ENCODE measurements at places on chromosomes 12 and 14.

GRCh38 chr12:64670919-64671639, 60.8 kb downstream of the RASSF3 start:
- DNase-seq: no peak

- DNase-seq: no peak
Observed at GRCh38 chr12:130199581-130200390, 37.5 kb downstream of the FZD10 start.

- no peak for DNase-seq
Observed at GRCh38 chr12:12925388-12925787, 26.6 kb downstream of the GPRC5D start.

GRCh38 chr14:50600849-50601248, 40.9 kb downstream of the ATL1 start:
- DNase-seq: no peak

DNA sequence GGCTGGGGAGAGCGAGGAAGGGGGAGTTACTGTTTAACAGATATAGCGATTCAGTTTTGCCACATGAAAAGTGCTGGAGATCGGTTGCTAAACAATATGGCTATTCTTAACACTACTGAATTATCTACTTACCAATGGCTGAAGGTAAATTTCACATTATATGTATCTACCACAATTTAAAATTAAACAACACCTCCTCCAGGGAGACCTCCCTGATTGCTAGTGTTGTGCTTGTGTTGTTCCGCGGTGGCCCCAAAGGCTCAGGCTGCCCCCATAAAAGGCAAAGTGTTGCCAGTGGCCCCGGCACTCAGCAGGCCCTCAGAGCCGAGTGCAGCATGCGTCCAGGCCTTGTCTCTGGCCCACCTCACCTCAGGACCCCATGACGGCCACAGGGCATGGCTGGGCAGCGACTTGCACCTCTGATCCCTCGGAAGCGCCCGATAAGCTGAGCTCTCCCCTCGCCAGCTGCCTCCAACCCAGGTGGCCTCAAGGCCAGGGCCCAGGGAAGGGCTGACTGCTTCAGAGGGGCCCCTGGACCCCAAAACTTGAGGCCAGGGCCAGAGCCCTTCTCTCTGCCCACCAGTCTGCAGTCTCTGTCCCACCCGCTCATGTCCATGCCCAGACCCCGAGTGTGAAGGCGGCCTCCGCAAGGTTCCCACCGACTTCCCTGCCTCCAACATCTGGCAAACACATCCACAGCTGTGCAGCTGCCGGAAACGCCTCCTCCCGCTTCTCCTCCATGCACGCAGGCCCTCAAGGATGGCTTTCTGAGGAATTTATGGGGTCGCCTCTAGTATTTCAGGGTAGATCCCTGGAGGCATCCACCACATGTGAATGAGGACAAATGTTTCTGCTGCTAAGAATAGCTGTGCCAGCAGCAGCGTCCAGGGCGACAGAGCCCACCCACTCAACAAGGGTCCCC, 60.0 kb downstream of the NCOR2 start:
- no peak for DNase-seq

DNA sequence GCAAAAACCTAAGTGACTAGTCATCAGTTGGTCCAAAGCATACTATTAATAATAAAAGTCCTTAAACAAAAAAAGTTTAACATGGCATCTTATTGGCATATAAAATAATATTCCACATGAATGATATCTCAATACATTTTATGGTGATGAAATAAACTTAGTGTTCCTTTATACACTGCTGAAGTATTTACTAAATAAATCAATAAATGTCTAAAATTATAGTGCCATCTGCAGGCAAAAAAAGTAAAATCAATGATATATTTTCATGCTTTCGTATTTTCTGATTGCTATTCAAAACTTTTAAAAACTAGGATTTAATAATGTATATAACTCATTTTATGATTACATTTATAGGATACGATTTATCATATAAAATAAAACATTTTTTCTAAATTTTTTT, 30.5 kb downstream of the PUS7L start:
- no peak for DNase-seq

GRCh38 chr14:54301359-54301758, 95.4 kb upstream of the CDKN3 start:
- DNase-seq: no peak

DNA sequence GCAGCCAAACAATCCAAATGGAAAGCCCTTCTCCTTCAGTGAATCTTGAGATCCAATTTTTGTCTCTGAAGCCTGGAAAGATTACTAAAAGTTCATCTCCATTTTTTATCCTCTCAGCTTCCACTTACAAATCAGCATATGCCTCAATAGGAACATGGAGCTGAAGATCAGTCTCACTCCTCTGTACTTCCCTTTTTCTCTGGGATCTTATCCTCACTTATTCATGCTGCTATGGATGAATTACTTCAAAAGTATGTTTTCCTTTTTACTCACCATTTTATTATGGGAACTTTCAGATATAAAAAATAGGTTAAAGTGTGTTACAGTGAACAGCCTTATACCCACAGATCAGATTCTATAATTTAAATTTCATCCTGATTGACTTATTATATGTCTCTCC, 14.4 kb upstream of the NTF3 start:
- DNase-seq: no peak
